Naive B cell (primary cell): ENCODE measurements at places on chromosomes 4 and X. TPM values are rescaled to one million over a fixed set of nuclear protein-coding genes. Genes with fewer than 3 reads are reported as not detected.

GRCh38 chrX:132737743-132738142, 220.7 kb downstream of the HS6ST2 start:
- no peak overlapping the region for H3K27ac ChIP-seq
- no peaks in the 10 kb centered on the region for H3K4me1 ChIP-seq
- H3K27me3 ChIP-seq = peaks cover 37% of the 10 kb centered on the region
- no peak overlapping the region for H3K4me3 ChIP-seq

DNA sequence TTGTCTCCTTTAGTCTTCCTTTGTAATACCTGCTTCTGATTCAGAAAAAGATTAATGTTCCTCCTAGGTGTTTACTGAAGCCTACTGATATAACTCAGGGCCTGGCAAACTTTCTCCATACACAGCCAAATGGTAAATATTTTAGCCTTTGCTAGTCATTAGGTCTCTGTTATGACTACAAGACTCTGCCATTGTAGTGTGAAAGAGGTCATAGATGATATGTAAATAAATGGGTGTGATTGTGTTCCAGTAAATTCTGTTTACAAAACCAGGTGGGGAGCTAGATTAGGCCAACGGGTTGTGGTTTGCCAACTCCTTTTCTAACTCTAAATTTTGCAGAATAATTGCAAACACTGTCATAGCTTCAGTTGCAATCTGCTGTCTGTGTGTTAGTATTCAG, 568.1 kb upstream of the GNPDA2 start:
- no peak overlapping the region for H3K27ac ChIP-seq
- no peaks in the 10 kb centered on the region for H3K4me1 ChIP-seq
- DNase-seq = no peak
- no peaks in the 10 kb centered on the region for H3K36me3 ChIP-seq

Gene HSFX4
- polyA plus RNA-seq = not detected

Gene MND1
- polyA plus RNA-seq = not detected

DNA sequence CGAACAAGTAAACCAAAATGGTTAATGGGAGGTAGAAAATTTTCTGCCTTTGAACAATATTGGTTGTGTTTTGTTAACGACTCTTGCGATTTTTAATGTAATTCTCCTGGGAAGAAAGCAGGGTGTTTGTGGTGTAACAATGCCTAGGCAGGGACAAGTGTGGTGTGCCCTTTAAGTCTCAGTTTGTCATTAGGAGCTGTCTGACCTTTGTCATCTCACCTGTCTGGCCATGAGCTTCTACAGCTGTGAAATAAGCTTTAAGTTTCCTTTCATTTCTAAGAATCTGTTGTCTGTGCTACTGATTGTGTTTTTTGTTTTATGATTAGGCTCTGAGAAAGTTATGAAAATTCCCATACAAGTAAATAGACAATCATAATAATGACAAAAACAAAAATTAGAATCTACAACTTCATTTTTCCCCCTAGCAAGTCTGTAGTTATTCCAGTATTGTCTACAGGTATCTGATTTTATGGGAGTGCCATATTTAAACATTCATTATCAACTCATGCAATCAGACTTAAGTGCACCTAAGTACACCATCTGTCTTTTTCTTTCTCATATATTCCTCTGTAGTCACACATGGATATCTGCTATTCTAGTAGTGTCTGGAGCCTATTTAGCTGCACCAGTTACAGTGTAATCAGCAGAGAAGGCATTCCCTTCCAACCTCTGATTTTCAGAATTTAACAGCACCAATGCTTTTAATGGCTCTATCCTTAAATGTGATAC, 203.5 kb downstream of the PPARGC1A start:
- no peak overlapping the region for H3K4me3 ChIP-seq
- no peaks in the 10 kb centered on the region for H3K36me3 ChIP-seq
- no peak overlapping the region for H3K27ac ChIP-seq
- no peaks in the 10 kb centered on the region for H3K27me3 ChIP-seq

- no peaks in the 10 kb centered on the region for H3K27me3 ChIP-seq
- no peaks in the 10 kb centered on the region for H3K36me3 ChIP-seq
- H3K4me1 ChIP-seq = no peaks in the 10 kb centered on the region
- no peak for DNase-seq
- no peak overlapping the region for H3K4me3 ChIP-seq
- H3K27ac ChIP-seq = no peak overlapping the region
Measured at GRCh38 chrX:50448565-50448964, 22.1 kb downstream of the DGKK start.

DNA sequence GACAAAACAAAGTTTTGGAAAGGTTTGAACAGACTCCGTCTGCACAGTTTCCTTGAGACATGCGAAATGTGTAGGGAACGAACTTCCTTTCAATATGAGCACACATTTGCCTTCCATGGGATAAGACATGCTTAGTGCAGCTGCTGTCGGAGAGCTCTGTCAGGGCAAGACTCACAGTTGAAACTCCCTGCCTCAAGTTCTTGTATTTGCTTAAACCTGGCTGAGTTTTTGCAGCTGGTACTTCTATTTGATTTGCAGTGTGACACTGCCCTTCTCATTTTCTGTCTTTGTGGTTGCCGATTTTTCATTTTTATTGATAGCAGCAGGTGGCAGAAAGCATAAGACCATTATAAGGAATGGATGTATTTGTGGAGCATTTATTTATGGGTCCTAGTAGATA, 18.2 kb upstream of the RHOH start:
- H3K27ac ChIP-seq = peak overlapping the region; percentile 59
- no peak overlapping the region for H3K4me3 ChIP-seq
- H3K36me3 ChIP-seq = no peaks in the 10 kb centered on the region
- no peak for DNase-seq
- H3K27me3 ChIP-seq = no peaks in the 10 kb centered on the region
- H3K4me1 ChIP-seq = peaks cover 34% of the 10 kb centered on the region

- no peak overlapping the region for H3K27ac ChIP-seq
- no peak for DNase-seq
- H3K36me3 ChIP-seq = no peaks in the 10 kb centered on the region
- H3K27me3 ChIP-seq = no peaks in the 10 kb centered on the region
Measured at GRCh38 chr4:88786011-88786410, 88.4 kb upstream of the NAP1L5 start.
